ENCODE measurements at places on chromosomes 3 and 15. TPM values are rescaled to one million over a fixed set of nuclear protein-coding genes. Genes with fewer than 3 reads are reported as not detected.

The SLC22A13 gene
- 0.33 TPM for total RNA-seq

The CHRFAM7A gene
- total RNA-seq, result 1.7 TPM

The CCR9 gene
- not detected for total RNA-seq

The C3orf85 gene
- total RNA-seq, result not detected

The BOC gene
- 11.3 TPM for total RNA-seq

The IL5RA gene
- not detected for total RNA-seq

The SNX33 gene
- 13.7 TPM for total RNA-seq

The TM4SF4 gene
- not detected for total RNA-seq

The FGD5 gene
- 22.5 TPM for total RNA-seq

The LXN gene
- total RNA-seq, result 8.8 TPM

The ROPN1 gene
- total RNA-seq, result not detected

The SAMMSON gene
- 0.55 TPM for total RNA-seq

The PLIN1 gene
- total RNA-seq, result 0.11 TPM

The SLC12A1 gene
- not detected for total RNA-seq

The ASB14 gene
- not detected for total RNA-seq

The FBLN2 gene
- 136 TPM for total RNA-seq

The SLC12A8 gene
- total RNA-seq, result 17.3 TPM

The KBTBD8 gene
- total RNA-seq, result 6.9 TPM

The KCNMB3 gene
- total RNA-seq, result 2.6 TPM

The B4GALT4 gene
- 131 TPM for total RNA-seq

The RTP3 gene
- total RNA-seq, result not detected

The CCDC9B gene
- total RNA-seq, result 0.42 TPM

The CRYGS gene
- 1.8 TPM for total RNA-seq

The AMIGO3 gene
- total RNA-seq, result 1.3 TPM

The RBP2 gene
- total RNA-seq, result not detected

The OR5H2 gene
- total RNA-seq, result not detected

The AHSG gene
- total RNA-seq, result not detected

The NGLY1 gene
- 33.8 TPM for total RNA-seq

The ADAMTSL3 gene
- 3.4 TPM for total RNA-seq

The CTXN2 gene
- total RNA-seq, result 0.13 TPM

The GDPGP1 gene
- total RNA-seq, result 4.8 TPM

The UROC1 gene
- total RNA-seq, result not detected

The GADL1 gene
- total RNA-seq, result not detected

The STXBP5L gene
- total RNA-seq, result 0.97 TPM

The IP6K2 gene
- total RNA-seq, result 127 TPM

The CHRNA5 gene
- total RNA-seq, result 14.0 TPM

The NEO1 gene
- total RNA-seq, result 115 TPM

The DTWD1 gene
- total RNA-seq, result 40.4 TPM

The MNS1 gene
- 4.6 TPM for total RNA-seq

The CADM2 gene
- total RNA-seq, result 29.8 TPM

The ZNF662 gene
- total RNA-seq, result not detected

The NRROS gene
- total RNA-seq, result 2.1 TPM

The HEMK1 gene
- 29.6 TPM for total RNA-seq

The LNP1 gene
- total RNA-seq, result 7.1 TPM

The STRA6 gene
- 18.2 TPM for total RNA-seq

The SLC24A5 gene
- total RNA-seq, result not detected

The APOD gene
- total RNA-seq, result not detected

The SAXO2 gene
- total RNA-seq, result 17.6 TPM

The FANCD2OS gene
- total RNA-seq, result not detected

The ACKR4 gene
- total RNA-seq, result not detected

The FAM107A gene
- total RNA-seq, result not detected

The PIERCE2 gene
- 3.2 TPM for total RNA-seq

The SAMD7 gene
- not detected for total RNA-seq

The LRRC3B gene
- 0.34 TPM for total RNA-seq

The SEMA7A gene
- total RNA-seq, result 11.9 TPM

The SLC6A20 gene
- 1.5 TPM for total RNA-seq

The GOLGA8K gene
- total RNA-seq, result not detected

The ANO10 gene
- 83.8 TPM for total RNA-seq
